ENCODE measurements at places on chromosomes 13 and 19. TPM values are rescaled to one million over a fixed set of nuclear protein-coding genes. Genes with fewer than 3 reads are reported as not detected.

The ZSCAN1 gene
- polyA plus RNA-seq = 8.0 TPM

The CKM gene
- polyA plus RNA-seq = 0.44 TPM

GRCh38 chr19:2567580-2567979, 91.7 kb downstream of the GADD45B start:
- DNase-seq = no peak

The ZNF490 gene
- 4.2 TPM for polyA plus RNA-seq

The RAVER1 gene
- 37.1 TPM for polyA plus RNA-seq
